ENCODE measurements at places on chromosomes 16 and 17. TPM values are rescaled to one million over a fixed set of nuclear protein-coding genes. Genes with fewer than 3 reads are reported as not detected.

TBC1D3K gene
- not detected for total RNA-seq

CDH11 gene
- total RNA-seq = 258 TPM

DNA sequence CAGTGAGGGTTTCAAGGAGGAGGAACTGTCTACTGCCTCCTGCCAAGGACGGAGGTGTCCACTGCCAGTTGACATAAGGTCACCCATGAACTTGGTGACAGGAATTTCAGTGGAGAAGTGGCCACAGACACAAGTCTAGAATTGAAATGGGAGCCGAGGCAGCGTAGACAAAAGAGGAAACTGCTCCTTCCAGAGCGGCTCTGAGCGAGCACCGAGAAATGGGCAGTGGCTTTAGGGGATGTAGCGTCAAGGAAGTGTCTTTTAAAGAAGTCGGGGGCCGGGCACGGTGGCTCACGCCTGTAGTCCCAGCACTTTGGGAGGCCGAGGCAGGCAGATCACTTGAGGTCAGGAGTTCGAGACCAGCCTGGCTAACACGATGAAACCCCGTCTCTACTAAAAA, 3.1 kb upstream of the SERPINF1 start:
- no peak for DNase-seq

- DNase-seq = no peak
These were observed 186.3 kb upstream of the NLRP1 start for GRCh38 chr17:5770441-5771270.

GRCh38 chr17:9669551-9670008, 24.3 kb downstream of the USP43 start:
- DNase-seq = no peak

- DNase-seq = no peak
These were observed 4.9 kb downstream of the CACNA1H start for GRCh38 chr16:1157639-1158455.

All from occipital lobe (tissue), 3 donors.